Activated naive CD4-positive, alpha-beta T cell (primary cell): ENCODE measurements at places on chromosomes 7 and 10.

DNA sequence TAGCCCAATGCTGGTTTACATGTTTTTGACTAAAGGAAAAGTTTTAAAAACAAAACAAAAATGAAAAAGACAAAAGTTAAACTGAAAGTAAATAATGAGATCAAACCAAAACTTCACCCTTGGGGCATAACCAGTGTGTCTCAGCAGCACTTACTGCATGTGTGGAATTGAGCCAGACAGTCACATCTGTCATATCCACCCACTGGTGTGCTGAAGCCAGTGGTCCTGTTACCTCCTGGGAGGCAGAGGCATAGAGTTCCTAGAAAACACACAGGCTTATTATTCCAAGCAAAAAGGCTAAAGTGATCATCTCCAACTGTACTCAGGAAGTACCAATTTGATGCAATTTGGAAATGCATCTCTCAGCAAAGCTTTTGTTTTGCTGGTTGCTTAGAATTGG, 40.4 kb downstream of the ASAH2 start:
- DNase-seq: no peak

- DNase-seq: no peak
Measured at GRCh38 chr7:82517050-82517449, 73.5 kb upstream of the CACNA2D1 start.

DNA sequence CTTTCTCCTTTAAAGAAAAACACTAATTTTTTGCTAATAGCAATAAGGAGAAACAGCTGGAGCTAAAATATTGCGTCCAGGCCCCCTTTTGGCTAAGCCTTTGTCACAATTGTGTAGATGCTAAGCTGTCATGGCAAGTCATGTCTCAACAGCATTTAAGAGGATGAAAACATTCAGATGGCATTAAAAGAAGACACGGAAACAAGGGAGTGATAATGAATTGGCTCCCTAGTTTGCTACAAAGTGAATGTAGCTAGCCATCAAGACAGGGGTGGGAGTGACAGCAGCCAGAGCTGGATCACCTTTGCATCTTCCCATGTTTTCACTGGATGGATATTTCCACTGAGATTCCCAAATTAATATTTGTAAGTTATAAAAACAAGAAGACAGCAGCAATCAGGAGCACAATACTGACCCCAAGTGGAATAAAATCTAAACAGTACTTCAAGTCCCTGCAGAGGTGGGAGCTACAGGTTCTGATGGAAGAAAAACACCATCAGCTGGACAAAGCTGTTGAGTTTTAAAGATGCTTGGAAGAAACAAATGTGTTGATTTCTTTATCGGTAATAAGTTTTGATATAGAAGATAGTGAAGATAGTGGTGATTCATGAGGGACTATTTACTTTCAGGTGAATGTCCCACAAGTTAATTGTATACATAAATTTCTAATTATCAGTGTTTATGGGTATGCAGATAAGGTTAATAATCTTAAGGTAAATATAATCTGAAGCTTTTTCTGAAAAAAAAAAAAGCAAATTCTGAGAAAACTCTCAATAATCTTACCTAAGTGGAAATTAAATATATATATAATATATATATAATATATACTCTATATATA, 129.4 kb downstream of the SLC16A9 start:
- no peak for DNase-seq

DNA sequence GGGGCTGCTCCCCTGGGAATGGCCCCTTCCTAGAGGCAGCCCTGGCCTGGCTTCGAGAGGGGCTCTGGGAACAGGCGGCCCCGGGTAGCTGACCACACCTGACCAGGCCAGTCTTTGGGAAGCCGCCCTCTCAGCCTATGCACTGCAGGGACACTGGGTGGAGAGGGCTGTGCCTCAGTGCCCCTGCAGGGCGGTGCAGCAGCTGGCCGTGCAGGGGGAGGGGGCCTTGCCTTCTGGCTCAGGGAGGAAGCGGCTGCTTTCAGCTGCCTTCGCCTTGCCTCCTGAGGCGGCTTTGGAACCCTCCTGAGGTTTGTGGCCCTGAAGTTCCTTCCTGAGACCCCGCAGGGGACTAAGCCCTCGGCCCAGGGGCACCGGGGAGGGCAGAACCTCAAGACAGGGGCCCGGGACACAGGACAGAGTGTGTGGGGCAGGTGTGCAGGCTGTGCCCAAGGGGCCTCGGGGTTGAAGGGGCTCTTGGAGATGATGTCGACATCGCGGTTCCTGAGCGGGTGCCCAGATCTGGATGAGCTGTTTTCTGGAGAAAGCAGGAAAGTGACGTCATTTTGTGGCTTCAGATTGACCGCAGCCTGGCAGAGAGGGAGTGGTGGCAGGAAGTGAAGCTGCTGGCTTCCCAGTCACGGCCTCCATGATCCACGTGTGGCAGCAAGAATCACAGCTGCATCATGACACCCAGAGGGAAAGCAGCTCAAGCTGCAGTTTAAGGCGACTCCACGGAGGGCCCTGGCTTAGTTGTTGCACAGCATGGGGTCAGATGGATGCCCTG, 17.7 kb downstream of the ADAM8 start:
- DNase-seq: no peak

DNA sequence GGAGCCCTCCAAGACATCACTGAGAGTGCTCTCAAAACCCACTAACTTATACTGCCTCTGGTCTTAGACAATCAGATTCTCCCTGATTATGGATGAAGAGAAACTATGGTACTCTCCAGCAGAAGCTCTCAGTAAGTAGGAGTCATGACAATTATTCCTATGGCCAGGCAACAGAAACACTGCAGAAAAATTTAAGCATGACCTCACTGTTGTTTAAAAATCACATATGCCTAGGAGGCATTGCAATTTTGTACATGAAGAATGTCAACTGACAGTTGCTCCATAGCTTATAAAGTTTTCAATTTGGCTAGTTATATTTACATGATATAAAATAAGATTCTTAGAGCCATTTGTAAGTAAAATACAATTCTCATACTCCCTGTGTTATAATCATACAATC, 105.9 kb upstream of the LSM8 start:
- DNase-seq: no peak

DNA sequence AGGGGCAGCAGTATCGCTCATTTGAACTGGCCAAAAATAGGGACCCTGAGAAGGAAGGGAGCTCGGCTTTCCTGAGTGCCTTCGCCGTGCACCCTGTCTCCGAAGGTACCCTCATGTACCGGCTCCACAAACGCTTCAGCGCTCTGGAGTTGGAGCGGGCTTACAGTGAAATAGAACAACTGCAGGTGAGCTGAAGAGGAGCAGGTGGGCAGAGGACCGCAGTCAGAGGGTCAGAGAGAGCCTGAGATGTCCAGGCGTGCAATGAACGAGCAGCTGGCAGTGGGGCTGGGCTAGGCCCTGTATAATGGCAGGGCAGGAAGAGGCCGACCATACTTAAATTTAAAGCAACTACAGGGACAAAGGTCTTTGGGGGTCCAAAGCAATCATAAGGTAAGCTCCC, 4.1 kb downstream of the CHPF2 start:
- no peak for DNase-seq

GRCh38 chr7:43572516-43573049, 10.3 kb upstream of the STK17A start:
- no peak for DNase-seq

DNA sequence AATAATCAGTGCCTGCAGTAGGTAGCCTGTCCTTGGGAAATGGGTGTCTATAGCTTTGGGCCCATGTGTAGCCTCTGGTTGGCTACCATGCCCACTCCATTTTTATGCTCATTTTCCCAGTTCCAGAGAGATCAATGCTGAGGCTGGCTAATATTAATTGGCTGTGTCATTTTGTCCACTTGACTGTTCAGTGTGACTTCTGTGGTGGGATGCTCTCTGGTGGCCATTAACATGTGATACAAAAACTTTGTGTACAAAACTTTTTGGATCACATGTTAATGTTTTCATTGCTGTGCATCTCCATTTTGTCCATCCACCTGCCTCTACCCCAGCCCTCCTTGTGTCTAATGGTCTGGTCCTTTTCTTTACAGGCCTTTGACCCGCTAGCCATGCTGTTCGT, 22.7 kb downstream of the VIM start:
- no peak for DNase-seq

DNA sequence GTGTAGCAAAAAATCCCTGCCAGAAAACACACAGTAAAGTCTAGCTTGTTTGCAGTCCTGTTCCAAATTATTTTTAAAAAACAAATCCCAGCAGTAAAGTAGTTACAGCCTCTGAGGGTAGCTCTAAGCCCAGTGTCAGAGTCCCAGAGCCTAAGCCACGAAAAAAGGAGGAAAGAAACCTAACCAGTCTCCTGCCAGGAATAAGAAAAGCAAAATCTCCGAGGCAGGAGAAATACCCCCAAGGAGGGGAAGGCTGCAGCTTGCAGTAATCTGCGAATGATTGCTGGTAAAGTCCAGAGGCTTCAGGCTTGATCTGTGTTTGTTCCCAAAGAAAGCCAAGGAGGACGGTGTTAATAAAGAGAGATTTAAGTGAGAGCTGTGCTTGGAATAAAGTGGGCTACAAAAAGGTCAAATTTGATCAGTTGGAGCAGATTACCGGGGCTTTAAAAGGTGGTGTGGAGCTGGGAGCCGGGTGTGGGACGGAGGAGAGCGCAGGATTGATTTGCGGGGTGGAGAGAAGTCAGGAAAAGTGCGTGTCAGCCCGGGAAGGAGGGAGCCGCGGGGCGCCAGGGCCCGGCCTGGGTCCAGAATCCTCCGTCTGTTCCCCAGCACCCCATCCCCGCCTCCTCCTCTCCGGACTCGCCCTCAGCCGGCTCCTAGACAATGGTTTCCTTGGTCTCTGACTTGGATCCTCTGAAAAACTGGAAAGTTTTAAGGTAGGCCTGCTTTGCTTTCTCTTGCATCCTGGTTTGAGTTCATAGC, 219.4 kb upstream of the CELF2 start:
- no peak for DNase-seq

DNA sequence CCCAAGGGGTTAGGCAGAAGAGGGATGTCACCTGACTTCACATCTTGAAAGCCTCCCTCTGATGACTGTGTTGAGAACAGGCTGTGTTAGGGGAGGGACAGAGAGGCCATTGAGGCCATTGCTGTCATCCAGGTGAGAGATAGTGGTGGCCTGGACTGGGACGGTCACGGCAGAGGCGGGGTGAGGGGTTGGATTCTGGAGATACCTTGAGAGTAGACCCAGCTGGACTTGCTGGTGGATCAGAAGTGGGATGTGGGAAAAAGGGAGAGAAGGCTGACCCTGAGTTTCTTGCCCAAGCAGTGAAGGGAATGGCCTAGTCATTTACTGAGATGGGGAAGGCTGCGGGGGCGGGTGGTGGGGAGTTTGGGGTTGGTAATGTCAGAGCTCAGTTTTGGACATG, 13.6 kb downstream of the MTURN start:
- DNase-seq: no peak

DNA sequence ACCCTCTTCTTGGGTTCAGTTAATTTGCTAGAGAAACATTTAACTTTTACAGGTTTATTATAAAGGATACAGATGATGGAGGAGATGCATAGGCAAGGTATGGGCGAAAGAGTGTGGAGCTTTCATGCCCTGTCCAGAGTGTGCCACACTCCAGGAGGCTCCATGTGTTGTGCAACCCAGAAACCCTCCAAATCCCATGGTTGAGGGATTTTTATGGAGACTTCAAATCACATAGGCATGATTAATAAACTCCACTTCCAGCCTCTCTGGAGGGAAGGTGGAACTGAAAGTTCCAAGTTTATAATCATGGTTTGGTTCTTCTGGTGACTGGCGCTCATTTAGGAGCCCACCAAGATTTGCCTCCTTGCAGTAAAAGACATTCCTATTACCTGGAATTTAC, 159.9 kb downstream of the PHTF2 start:
- DNase-seq: no peak

- no peak for DNase-seq
Measured at GRCh38 chr7:129803546-129804081, 149.1 kb downstream of the UBE2H start.

DNA sequence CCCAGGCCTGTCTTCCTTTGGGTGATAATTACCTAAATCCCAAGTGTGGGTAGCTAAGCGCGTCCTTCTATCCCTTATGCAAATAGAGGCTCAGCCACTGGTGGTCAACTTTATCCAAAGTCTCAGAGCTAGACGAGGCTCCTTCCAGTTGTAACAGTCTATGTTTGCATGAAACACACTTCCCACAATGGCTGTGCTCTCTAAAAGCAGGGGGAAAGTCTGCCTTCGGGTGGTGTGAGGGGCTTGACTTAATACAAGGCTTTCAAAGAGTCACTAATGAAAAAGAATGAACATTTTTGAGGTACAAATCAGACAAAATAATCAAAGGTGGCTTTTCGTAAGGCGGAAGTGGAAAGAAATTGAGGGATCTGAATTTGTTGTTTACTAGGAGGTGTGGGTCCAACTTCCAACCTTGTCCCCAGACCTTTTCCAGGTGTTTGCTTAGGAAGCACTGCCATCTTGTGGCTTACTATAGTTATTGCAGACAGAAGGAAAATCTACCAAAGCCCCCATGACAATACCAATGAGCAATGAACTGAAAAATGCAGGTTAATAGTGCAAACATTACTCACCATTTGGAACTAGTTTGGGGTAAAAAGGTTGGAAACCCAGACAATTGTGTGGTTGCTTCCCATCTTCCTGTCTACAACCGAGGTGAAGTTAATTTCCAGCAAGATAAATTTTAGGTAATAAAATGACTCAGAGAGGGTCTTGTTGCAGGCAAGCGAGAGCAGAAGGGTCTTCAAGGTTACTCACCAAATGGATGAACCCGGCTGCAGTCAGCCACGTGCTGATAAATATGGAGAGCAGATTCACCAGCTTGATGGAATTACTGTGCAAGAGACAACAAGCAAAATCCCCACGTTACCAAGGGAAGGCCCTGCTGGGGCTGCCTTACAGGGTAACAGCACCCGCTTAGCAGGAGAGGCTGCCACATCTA, 525.7 kb downstream of the KCNMA1 start:
- no peak for DNase-seq

DNA sequence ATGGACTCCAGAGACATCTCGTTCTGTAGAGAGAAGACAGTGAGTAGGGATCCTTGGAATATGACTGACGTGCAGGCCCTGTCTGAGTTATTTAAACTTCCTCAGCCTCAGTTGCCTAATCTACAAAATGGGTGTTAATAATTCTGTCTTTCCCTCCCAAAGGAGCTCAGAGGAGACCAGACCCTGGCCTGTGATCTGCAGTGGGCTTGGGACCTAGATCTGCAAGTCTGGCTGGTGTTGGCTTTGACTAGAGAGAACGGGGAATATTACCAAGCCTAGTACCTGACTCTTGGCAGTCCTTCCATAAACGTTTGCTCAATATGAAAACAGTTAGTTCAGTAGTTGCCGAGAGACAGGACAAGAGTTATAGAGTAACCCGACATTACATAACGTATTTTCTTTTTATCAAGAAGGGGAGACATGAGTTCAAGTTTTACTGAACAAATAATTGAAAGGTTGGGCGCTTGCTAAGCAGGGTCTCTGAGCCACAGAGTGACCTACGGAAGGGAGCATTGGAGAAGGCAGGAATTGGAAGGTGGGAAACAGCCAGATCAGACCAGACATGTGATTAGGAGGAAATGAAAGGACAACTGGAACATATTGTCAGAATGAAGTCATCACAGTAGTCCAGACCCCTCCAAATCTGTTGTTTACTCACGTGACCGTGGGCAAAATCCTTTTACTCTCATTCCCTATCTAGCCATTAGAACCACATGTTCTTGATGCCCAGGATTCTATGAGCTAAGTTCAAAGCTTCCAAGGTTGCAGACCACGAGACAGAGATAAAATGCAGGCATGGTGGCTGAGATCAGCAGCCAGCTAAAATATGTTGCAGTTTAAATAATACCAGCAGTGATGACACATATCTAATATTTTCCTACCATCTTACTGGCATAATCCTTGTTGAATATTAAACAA, 10.9 kb upstream of the CYP3A4 start:
- no peak for DNase-seq

- DNase-seq: no peak
Measured at GRCh38 chr10:2895594-2896196, 171.7 kb upstream of the PFKP start.

GRCh38 chr7:116801092-116801710, 61.2 kb upstream of the CAPZA2 start:
- DNase-seq: no peak
